Liver (tissue), 10 donors: ENCODE measurements at places on chromosomes 12 and 14. TPM values are rescaled to one million over a fixed set of nuclear protein-coding genes. Genes with fewer than 3 reads are reported as not detected.

The BTBD6 gene
- total RNA-seq = 17.5 TPM

The CNTN1 gene
- 1.2 TPM for total RNA-seq

The SERPINA5 gene
- total RNA-seq = 250 TPM

The VWF gene
- 10.8 TPM for total RNA-seq

The OR6C2 gene
- not detected for total RNA-seq

DNA sequence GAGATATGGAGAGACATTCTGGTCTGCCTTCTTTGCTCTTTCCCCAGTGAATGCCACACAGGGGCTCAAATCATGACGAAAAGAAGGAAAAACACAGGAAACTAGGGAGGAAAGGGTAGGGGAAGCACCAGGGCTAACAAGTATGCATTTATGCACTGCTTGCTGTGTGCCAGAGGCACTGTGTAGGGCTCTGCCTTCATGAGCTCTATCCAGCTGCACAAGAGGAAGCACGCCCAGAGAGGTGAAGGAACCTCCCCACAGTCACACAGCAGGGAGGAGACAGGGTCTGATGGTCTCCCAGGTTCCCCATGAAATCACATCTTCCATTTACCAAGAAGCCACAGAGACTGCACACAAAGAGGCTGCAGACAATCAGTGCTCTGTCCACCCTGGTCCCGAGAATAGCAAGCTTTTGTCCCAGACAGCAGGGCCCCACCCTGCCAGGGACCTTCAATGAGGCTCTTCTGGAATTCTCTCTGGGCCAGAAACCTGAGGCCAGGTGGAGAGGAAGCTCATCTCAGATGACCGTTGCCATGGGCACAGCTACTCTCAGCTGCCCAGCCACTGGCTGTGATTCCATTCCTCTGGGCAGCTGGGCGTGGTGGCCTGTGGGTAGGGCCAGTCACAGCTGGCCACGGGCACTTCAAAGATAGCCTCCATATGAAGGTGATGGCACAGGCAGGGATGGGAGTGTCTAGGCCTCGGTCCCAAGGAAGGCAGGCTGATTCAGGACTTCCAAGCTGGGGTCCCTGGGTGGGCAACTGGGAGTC lies 7.3 kb upstream of the TRPV4 start:
- no peak overlapping the region for H3K4me3 ChIP-seq
- H3K27me3 ChIP-seq = no peaks in the 10 kb centered on the region
- no peaks in the 10 kb centered on the region for H3K36me3 ChIP-seq
- H3K27ac ChIP-seq = no peak overlapping the region
- no peak for DNase-seq

GRCh38 chr12:68031881-68032739 lies 42.9 kb downstream of the IFNG-AS1 start:
- no peak overlapping the region for H3K27ac ChIP-seq
- no peaks in the 10 kb centered on the region for H3K4me1 ChIP-seq
- no peak overlapping the region for H3K4me3 ChIP-seq
- no peaks in the 10 kb centered on the region for H3K36me3 ChIP-seq
- peaks cover 4% of the 10 kb centered on the region for H3K27me3 ChIP-seq
- no peak for DNase-seq

DNA sequence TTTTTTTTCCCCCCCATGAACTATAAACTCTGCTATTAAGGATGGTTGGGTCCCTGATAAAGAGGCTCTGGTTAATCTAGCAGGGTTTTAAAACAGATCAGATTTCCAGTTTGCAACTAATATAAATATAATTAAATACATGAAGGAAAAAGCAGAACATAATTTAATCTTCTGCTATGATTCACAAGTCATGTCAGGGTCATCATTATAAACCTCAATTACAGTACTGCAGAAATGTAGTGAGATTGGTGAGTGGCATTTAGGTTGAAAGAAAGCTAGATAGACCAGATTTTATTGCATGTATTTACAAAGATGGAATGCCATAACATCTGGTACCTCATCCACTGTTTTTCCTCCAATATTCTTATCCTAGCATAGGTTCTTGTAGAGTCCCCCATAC lies 14.5 kb upstream of the RASSF8 start:
- H3K27me3 ChIP-seq = no peaks in the 10 kb centered on the region
- H3K27ac ChIP-seq = no peak overlapping the region
- no peaks in the 10 kb centered on the region for H3K4me1 ChIP-seq
- no peak overlapping the region for H3K4me3 ChIP-seq
- H3K36me3 ChIP-seq = peaks cover 3% of the 10 kb centered on the region
- DNase-seq = no peak

GRCh38 chr12:43795716-43796280 lies 10.3 kb downstream of the TWF1 start:
- H3K4me1 ChIP-seq = no peaks in the 10 kb centered on the region
- H3K36me3 ChIP-seq = peaks cover 38% of the 10 kb centered on the region
- no peak overlapping the region for H3K4me3 ChIP-seq
- no peak for DNase-seq
- H3K27ac ChIP-seq = no peak overlapping the region
- H3K27me3 ChIP-seq = no peaks in the 10 kb centered on the region

DNA sequence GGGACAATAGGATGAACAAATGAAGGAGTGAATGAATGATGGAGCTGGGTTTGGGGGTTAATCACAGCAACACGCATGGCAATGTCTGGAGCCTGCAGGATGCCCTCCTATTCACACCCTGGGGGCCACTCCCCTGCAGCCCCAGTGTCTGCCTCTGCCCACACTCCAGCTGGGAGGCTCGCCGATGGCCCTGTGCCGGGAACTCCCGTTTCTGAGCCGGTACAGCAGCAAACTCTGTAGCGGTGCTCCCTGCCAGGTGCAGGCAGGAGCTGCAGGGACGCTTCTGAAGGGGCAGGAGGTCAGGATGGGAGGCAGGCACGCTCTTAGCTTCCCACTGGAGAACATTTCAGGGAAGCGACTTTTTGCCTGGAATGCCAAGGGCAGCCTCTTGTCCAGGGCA lies 55.4 kb upstream of the NCOR2 start:
- H3K27me3 ChIP-seq = no peaks in the 10 kb centered on the region
- no peaks in the 10 kb centered on the region for H3K36me3 ChIP-seq
- H3K27ac ChIP-seq = no peak overlapping the region
- no peaks in the 10 kb centered on the region for H3K4me1 ChIP-seq

GRCh38 chr14:75196468-75196867 lies 20.1 kb upstream of the TMED10 start:
- peak; percentile 37 for DNase-seq
- peaks cover 10% of the 10 kb centered on the region for H3K4me1 ChIP-seq
- no peaks in the 10 kb centered on the region for H3K36me3 ChIP-seq
- H3K27ac ChIP-seq = no peak overlapping the region
- H3K4me3 ChIP-seq = no peak overlapping the region
- H3K27me3 ChIP-seq = no peaks in the 10 kb centered on the region

DNA sequence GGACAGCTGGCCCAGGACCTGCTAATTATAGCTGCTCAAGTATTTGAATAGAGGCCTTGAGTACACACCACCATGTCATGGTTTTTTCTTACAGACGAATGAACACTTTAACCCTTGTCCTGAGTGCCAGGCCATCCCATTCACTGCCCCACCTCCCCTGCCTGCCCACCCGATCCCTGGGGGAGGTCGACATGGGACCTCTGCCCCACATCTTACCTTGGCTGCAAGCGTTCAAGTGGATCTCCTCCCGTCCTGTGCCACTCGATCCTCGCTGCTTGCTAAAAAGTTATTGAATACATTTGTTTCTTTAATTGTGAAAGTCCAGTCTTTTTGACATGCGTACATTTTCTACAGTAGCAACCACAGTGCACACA lies 10.3 kb downstream of the RTL1 start:
- H3K27ac ChIP-seq = no peak overlapping the region
- H3K27me3 ChIP-seq = no peaks in the 10 kb centered on the region
- H3K4me1 ChIP-seq = no peaks in the 10 kb centered on the region
- no peak overlapping the region for H3K4me3 ChIP-seq

- peaks cover 83% of the 10 kb centered on the region for H3K36me3 ChIP-seq
- DNase-seq = no peak
- H3K4me1 ChIP-seq = no peaks in the 10 kb centered on the region
Measured at GRCh38 chr14:68894123-68894522, 85.0 kb downstream of the ACTN1 start.

DNA sequence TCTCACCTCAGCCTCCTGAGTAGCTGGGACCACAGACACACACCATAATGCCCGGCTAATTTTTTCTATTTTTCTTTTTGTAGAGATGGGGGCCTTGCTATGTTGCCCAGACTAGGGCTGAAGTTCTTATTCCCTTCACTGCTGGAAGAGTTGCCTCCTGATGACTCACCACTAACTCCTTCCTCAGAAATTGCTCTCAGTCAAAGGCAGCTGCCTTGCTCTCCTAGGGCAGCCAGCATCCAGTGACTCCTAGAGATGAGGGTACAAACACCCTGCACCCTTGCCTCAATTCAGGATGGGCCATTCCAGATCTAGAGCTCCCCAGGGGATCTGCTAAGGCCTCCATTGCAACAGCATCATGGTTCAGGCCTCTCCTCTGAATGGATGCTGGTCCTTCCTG lies 54.0 kb upstream of the RASSF8 start:
- no peaks in the 10 kb centered on the region for H3K27me3 ChIP-seq
- no peak overlapping the region for H3K27ac ChIP-seq

- H3K4me3 ChIP-seq = no peak overlapping the region
- DNase-seq = no peak
- H3K4me1 ChIP-seq = no peaks in the 10 kb centered on the region
- no peaks in the 10 kb centered on the region for H3K27me3 ChIP-seq
Measured at GRCh38 chr14:98993818-98994217, 278.2 kb downstream of the BCL11B start.

DNA sequence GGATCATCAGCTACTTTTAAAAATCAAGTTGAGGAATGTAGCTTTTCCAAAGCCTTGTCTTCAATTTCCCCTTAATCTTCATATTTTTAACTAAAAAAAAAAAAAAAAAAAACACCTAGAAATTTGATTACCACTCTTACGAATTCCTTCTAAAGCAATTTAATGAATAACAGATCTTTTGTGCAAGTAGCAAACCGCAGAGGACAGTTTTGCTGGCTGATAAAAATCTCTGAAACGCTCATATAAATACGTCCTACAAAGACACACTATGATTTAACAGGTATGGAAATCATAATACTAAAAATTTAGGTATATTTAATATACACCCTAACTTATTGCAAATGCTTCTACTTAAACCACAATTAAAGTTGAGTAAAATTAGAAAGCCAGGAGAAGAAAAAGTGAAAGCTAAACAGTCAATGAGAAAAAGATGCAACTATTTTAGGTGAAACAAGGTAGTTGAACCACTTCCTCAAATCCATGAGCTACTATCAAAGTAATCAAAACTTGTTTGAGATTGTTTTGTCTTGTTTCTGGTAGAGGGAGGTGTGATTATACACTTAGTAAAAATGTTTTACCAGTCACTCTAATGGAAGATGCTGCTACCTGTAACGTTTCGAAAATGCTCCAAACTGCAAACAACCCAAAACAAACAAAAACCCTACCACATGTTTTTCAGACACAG lies 2.2 kb downstream of the PAWR start:
- H3K4me1 ChIP-seq = peaks cover 17% of the 10 kb centered on the region
- H3K27ac ChIP-seq = peak overlapping the region; percentile 95
- no peaks in the 10 kb centered on the region for H3K27me3 ChIP-seq
- DNase-seq = no peak
- no peaks in the 10 kb centered on the region for H3K36me3 ChIP-seq

DNA sequence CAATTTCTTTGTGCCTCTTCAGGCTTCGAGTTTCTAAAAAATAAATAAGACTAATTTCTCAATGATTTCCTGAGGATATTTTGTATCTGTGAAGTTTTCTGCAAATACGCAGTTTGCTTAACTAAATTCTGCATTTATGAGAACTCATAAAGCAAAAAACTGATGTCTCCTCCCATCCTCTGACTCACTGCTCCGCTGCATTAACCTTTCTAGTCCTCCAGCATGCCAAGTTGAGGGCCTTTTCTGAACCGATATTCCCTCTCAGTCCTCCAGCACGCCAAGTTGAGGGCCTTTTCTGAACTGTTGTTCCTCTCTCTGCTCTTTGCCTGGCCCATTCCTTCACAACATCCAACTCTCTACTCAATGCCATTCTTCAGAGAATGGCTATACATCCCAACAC lies 3.2 kb downstream of the IPO8 start:
- no peaks in the 10 kb centered on the region for H3K27me3 ChIP-seq
- no peak overlapping the region for H3K27ac ChIP-seq
- no peaks in the 10 kb centered on the region for H3K4me1 ChIP-seq
- no peak overlapping the region for H3K4me3 ChIP-seq
- H3K36me3 ChIP-seq = no peaks in the 10 kb centered on the region
- DNase-seq = no peak

- no peak overlapping the region for H3K27ac ChIP-seq
- no peaks in the 10 kb centered on the region for H3K27me3 ChIP-seq
- no peak for DNase-seq
- no peaks in the 10 kb centered on the region for H3K36me3 ChIP-seq
- H3K4me1 ChIP-seq = no peaks in the 10 kb centered on the region
- no peak overlapping the region for H3K4me3 ChIP-seq
Measured at GRCh38 chr12:101074940-101075680, 134.9 kb downstream of the SLC5A8 start.

- H3K4me1 ChIP-seq = peaks cover 23% of the 10 kb centered on the region
- H3K4me3 ChIP-seq = no peak overlapping the region
- no peak for DNase-seq
- peaks cover 2% of the 10 kb centered on the region for H3K36me3 ChIP-seq
- H3K27me3 ChIP-seq = no peaks in the 10 kb centered on the region
Measured at GRCh38 chr14:102699416-102700110, 77.7 kb upstream of the TRAF3 start.

DNA sequence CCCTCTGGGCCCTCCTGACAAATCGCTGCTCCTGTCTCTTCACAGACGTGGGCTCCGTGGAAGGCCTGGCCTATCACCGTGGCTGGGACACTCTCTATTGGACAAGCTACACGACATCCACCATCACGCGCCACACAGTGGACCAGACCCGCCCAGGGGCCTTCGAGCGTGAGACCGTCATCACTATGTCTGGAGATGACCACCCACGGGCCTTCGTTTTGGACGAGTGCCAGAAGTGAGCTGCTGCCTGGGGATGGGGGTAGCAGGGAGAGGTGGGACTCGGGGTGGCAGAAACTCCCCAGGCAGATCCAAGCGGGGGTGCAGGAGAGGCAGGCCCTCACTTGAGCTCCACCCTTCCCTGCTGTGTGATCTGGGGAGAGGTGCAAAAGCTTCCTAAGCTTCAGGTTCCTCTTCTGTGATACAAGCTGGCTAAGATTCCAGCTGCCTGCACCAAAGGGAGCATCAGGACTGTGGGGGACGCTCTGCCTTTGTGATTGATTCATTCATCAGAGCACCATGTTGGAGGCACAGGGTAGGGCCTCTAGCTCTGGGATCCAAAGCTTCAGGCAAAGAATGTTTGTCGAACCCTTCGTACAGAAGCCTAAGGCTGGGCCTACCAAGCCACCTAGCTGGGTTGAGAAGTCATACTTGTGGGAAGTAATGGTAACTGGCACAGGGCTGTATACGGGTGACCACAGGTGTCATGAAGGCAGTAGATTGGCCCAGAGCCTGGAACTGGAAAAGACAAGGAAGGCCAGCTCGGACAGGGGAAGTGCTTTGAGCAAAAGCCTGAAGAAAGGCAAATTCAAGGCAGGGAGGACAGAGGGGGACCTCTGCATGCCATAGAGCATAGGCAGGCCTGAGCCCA lies 29.1 kb upstream of the NXPH4 start:
- H3K36me3 ChIP-seq = peaks cover 84% of the 10 kb centered on the region
- H3K27ac ChIP-seq = no peak overlapping the region
- H3K4me1 ChIP-seq = no peaks in the 10 kb centered on the region
- no peak for DNase-seq
- no peaks in the 10 kb centered on the region for H3K27me3 ChIP-seq
